D341Med (cell line): ENCODE measurements at places on chromosomes 6 and 20.

GRCh38 chr20:20737158-20737557 lies 24.7 kb upstream of the RALGAPA2 start:
- DNase-seq = no peak

GRCh38 chr20:9615766-9616454 lies 101.5 kb downstream of the LAMP5 start:
- DNase-seq = no peak

DNA sequence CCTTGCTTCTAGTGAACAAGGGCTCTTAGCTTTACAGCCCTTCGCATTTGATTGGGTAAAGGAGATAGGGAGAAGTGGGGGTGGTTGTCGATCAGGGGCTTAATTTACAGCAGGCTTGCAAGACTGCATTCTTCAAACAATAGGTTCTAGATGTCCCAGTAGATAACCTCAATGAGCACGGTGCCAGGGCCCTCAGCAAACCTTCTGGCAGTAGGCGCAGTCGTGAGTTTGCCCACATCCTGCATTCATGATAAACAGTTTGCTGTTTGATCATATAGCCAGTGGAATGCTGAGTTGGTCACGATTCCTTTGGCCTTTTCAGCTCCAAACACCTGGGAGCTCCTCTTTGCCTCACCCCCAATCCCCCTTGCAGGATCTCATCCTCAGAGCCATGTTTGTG lies 27.5 kb downstream of the SUN5 start:
- no peak for DNase-seq

DNA sequence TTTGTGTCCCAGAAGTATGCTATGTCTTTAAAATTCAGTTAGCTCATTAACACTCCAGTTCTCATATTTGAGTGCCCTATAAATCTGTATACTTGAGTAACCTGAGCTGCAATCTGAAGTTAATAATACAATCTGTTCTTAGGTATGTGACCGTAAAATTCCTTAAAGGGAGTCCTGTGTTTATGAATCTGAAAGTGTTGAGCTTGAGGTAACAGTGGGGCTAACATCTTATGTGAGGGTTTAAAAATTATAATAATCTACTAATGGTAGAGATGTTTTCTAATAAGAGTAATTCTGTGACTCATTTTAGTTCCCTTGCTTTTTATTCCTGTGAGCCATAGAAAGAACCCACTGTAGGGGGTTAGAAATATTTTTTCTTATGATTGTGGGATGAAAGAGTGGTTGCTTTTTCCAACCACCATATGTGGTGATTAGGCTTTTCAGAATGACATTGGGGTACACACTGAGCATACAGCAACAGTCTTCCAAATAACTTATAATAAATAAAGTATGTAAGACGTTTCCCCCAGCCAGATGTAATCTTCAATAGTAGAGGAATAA lies 121.2 kb downstream of the BCKDHB start:
- no peak for DNase-seq

- no peak for DNase-seq
Measured at GRCh38 chr6:36908747-36909146, 23.0 kb downstream of the C6orf89 start.

GRCh38 chr20:8489094-8489883 lies 357.2 kb downstream of the PLCB1 start:
- no peak for DNase-seq

- no peak for DNase-seq
Measured at GRCh38 chr20:53073636-53074415, 101.7 kb downstream of the TSHZ2 start.
